ENCODE measurements at places on chromosomes 2 and 18.

- no peak for DNase-seq
These were observed 14.4 kb upstream of the SALL3 start for GRCh38 chr18:78965260-78965659.

- DNase-seq = no peak
These were observed 48.7 kb downstream of the ATIC start for GRCh38 chr2:215360596-215360995.

DNA sequence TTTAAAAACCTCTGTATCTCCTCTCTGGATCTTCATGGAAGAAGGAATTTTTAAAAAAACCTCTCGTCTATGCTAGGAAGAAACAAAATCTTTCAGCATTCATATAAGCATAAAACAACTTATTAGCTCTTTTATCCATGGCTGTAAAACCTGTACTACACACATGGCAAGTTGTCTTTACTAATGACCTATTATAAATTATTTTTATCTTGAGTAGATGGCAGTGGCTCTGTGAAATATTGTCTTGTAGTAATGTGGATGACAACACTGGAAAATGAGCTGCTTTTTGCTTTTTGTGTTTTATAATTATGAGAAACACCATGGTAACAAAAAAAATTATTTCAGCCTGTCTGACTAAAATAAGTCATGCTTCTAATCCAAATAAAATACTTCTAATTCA lies 18.9 kb downstream of the PHLPP1 start:
- DNase-seq = no peak

DNA sequence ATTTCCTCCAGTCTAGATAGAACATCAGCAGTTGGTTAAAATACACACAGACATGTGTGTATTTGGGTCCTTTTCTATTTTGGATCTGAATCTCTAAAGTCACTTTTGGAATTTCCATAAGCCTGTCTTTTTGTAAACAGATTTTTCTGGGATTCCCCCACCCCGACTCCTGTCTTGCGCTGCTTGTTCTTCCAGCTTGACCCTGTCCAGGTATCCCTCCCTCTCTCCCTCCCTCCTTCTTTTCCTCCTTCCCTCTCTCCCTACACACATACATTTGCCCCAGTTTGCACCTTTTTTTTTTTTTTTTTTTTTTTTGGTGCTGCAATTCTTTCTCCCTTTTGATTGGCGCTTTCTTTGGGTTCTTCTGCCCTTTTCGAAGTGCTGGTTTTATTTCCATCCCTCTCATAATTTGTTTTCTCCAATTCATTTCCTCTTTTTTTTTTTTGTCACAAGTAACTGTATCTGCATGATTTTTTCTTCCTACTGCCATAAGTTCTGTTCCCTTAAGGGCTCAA lies 114.8 kb upstream of the SERTAD2 start:
- no peak for DNase-seq

DNA sequence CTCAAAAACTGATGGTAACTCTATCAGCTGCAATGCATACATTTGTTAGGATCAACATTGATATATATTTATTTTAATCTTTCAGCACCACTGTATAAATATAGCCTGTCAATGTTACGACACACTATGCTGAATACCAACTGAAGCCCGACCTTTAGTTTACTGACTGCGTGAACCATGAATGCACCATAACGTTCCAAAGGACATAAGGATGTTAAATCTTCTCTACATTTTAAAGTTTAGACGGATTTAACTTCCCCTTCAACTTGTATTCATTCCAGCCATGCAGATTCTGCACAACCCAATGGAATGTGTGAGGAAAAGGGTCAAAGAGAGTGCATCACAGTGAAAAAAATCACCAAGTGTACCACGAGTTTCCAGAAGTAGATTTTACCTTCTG lies 489.5 kb downstream of the IRS1 start:
- no peak for DNase-seq

DNA sequence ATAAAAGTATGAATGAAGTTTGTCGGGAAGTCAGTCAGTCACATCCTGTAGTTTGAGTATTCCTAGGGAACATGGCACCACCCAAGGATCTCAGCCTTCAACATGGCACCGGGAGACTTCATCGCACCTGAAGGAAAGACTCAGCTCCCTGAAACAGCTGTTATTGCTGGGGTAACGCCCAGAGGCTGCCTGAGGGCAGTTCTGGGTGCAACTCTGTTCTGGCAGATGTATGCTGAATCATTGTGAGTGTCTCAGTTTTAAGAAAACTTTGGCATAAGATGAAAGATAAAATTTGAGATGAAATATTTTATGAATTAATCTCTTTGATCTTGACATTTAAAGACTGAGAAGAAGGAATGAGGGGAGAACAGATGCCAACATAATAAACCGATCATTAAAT lies 49.9 kb upstream of the SERPINB2 start:
- no peak for DNase-seq

DNA sequence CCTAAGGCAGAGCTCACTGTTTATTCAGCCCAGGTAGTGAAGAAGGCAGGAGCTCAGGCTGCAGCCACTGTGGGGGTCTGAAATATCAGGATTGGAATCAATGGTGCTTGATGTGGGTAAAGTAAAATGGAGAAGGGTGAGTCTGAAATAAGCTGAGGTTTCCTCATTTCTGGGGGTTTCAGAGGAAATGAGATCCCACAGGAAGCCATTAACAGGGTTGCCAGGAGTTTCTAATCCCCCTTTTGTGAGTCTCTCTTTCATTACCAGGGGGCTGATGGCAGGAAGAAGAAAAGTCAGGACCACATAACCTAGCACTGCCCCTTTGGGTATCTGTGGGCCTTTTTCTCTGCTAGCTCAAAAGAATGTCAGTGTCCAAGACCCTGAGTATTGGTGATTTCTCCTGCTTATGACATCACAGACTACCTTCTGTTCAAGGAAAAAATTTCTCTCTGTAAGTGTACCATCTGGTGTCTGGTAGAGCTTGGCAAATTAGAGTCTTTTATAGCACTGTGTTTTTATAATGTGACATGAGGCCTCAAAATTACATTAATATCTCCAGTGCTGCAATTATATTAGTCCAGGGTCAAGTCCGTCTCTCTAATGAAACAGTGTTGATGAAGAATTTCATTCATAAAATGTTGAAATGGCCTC lies 56.0 kb downstream of the LBH start:
- DNase-seq = no peak

GRCh38 chr18:40019797-40020392 lies 1935.1 kb upstream of the PIK3C3 start:
- DNase-seq = no peak

DNA sequence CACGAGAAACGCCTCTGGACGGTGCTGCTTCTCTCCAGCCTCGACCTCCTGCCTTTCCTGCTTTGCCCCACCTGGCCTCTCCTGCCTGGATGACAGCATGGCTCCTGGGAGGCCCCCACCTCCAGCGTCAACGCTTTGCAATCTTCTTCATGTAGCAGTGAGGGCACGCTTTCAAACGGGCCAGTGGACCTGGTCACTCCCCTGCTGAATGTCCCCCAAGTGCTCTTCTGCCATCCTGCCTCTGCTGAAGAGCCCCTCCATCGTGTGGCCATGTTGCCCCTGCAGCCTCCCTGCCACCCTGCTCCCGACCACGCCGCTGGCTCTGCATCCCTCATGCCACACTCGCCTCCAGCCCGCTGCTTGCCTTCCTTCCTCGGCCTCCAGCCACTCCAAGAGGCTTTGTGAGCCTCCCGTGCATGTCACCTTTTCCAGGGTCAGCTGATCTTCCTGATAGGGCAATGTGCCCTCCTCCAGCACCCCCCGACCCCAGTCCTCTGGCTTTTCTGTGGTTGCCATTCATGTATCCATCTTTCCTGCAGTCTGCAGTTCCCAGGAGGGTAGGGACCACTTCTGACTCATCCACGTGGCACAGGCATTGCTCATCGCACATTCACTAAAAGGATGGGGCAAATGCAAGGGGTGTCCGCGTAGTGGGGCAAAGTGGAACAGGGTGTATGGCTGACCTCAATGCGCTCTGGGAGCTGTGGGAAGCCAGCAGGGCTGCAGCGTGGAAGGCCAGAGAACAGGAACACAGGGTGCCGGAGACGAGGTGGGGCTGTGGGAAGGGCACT lies 268.8 kb downstream of the TWIST2 start:
- DNase-seq = no peak

GRCh38 chr2:31107591-31108300 lies 30.5 kb downstream of the GALNT14 start:
- no peak for DNase-seq

DNA sequence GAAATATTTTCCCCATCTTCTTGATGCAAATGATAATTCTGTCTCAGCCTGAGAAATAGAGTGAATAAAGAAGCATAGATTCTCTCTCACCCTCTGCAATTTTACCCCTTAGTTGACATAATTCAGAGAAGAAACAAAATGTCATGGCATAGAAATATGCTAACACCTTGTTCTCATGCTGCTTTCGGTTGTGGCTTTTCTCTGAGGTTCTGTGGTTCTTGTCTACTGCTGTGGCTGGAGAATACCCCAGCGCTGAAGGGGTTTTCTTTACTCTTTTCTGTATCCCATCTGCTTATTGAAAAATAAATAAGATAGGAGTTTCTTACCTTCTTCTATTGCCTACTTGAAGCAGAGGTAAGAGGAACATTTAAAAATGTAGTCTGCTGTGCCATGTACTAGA lies 15.4 kb upstream of the RAB27B start:
- no peak for DNase-seq

- DNase-seq = no peak
These were observed 13.2 kb upstream of the ILKAP start for GRCh38 chr2:238216651-238217184.

DNA sequence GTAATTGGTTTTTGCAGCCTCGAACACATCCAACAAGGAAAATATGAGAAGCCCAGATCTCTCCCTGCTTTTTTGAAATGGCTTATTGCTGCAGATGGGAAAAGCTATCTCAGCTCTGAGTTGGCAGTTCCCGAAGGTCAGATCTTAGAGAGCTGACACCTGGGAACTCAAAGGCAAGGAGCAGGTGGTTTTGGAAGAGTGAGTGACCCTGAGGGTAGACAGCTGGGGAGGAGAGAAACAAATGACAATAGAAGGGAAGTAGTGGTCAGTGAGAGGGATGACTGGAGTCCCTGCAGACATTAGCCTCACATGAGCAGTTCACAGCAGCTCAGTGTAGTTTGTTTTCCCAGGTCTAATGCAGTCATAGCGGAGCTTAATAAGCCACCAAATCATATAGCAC lies 317.9 kb downstream of the STK39 start:
- no peak for DNase-seq

DNA sequence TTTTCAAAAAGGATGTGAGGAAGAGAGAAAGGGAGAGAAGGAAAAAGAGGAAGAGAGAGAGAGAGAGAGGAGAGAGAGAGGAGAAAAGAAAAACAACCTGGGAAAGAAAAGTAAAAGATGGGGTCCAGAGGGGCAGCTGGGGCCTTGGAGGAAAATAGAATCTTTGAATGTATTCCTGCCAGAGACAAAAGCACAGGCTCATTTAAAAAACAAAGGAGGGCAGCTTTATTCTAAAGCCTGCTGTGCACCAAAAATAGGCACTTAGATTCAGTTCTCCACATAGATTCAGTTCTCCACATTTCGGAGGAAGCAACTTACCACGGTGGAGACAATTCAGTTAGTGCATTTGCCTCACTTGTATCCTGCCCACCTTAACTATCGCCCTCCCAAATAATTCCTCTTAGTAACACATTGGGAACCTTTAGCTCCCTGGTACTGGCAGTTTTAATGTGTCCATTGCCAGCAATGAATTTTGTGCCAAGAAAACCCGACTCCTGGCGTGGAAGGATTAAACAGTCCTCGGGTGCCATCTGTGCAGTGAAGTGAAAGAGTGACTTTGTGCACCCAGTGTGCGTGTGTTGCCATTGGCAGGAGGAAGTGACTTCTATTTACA lies 71.3 kb downstream of the DPP4 start:
- no peak for DNase-seq

DNA sequence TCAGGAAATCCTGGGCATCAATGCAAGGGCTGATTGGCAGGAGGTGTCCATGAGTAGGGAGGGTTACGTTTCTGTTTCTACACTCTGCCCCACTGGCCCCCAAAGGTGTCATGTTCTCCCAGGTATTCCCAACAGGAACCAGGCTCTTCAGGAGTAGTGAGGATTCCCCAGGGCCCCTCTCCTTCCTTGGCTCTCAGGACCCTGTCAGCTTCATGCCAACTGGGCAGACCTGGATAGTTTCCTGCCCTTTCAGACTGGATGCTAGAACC lies 480.6 kb upstream of the HS6ST1 start:
- no peak for DNase-seq

DNA sequence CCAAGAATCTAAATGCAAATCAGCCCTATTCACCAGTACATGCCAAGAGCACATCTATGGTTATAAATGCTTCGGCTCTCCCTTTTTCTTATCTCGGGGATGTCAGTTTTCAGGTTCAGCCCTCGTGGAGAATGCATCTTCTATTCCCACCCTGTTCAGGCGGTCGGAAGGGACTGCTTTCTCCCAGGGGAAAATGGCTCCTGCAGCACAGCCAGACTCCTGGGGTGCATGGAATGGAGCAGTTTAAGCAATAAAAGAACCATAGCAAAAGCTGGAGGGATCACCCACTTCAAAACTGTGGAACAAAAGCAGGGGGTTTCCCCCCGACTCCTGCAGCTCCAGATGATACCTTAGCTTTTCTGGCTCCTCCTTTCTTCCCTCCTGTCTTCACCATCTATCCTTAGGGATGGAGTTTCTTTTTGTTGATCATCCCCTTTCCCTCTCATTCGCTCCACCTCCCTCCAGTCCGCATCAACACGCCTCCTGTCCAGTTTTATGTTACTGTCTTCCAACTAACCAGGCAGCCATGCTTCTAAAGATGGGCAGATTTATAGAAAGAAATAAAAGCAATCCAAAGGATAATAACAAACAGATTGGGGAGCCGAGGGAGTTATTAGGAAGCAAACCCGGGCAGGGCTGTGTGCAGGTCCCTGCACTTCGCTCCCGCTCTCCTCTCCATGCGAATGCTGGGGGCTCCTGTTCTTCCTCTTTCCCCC lies 356.2 kb upstream of the SMIM21 start:
- DNase-seq = no peak

DNA sequence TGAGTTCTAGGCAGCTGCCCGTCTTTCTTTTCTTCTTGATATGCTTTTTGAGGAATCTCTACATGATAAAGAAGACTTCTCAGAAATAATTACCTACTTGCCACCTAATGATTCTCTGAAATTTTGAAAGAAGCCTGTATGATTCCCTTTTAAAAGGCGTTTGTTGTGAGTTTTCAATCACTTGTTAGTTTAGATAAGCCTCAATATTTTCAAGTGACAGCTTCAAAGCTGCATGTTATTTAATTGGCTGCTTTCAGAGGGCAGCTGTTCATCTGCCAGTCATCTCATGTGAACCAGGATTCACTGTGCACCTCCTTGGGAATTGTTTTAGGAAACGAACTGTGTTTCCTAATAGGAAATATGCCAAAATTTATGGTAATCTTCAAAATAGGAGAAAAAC lies 938.1 kb downstream of the CPS1 start:
- no peak for DNase-seq

DNA sequence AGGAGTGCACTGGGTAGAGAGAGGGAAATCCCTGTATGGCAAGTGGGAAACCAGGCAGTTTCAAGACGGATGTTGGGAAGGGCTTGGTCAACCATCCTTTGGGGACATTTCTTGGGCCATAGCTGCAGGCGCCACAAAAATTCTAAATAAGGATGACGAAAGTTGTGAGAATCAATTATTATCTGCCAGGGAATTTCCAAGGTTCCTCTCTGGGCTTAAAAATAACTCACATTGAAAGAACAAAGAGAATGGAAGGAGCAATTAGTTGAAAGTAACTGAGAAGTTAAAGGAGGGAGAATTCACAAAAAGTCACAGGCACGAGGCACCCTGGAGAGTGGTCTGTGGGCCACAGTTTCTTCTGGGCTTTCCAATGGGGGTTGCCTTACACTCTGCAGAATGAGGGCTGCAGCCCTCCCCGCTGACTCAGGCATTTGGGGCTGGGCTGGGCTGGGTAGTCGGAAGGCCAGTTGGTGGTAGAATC lies 195.7 kb downstream of the SMAD7 start:
- DNase-seq = no peak

Measured in T-helper 9 cell (primary cell).